Cardiac atrium fibroblast (primary cell): ENCODE measurements at places on chromosomes 7 and 10. TPM values are rescaled to one million over a fixed set of nuclear protein-coding genes. Genes with fewer than 3 reads are reported as not detected.

The KLF14 gene
- not detected in 2 replicates for total RNA-seq

The DNAJB6 gene
- total RNA-seq, result 84.9 and 86.3 TPM in 2 replicates

The LIPN gene
- not detected in 2 replicates for total RNA-seq

The ATG9B gene
- total RNA-seq, result 0.16 and 2.2 TPM in 2 replicates

The HTR5A gene
- not detected in 2 replicates for total RNA-seq

The DEPP1 gene
- 57.2 and 84.2 TPM in 2 replicates for total RNA-seq

The COL17A1 gene
- total RNA-seq, result 0.16 and 0.36 TPM in 2 replicates

The PALD1 gene
- 0.72 and 5.3 TPM in 2 replicates for total RNA-seq

The PON1 gene
- not detected in 2 replicates for total RNA-seq

The MRPS33 gene
- total RNA-seq, result 17.3 and 18.4 TPM in 2 replicates

The SLC26A4 gene
- 0.16 and 0.18 TPM in 2 replicates for total RNA-seq

The ELN gene
- 22.7 and 36.3 TPM in 2 replicates for total RNA-seq

The SLC18A3 gene
- total RNA-seq, result 1.3 TPM in 1 of 2 replicates, not detected in the other

The MMD2 gene
- total RNA-seq, result not detected in 2 replicates

The ABCB4 gene
- total RNA-seq, result 0.16 TPM in 1 of 2 replicates, not detected in the other

The MYO3A gene
- total RNA-seq, result not detected in 2 replicates

The JAKMIP3 gene
- total RNA-seq, result under 0.01 and 0.16 TPM in 2 replicates

The AASS gene
- 8.6 and 9.2 TPM in 2 replicates for total RNA-seq

The PRKAR2B gene
- total RNA-seq, result 0.54 and 1.3 TPM in 2 replicates

The MCM10 gene
- total RNA-seq, result 2.2 and 2.6 TPM in 2 replicates

The GSTO2 gene
- total RNA-seq, result 0.32 and 0.36 TPM in 2 replicates

The ECHDC3 gene
- 21.5 and 22.0 TPM in 2 replicates for total RNA-seq

The HECW1 gene
- total RNA-seq, result not detected in 2 replicates

The ICA1 gene
- total RNA-seq, result not detected in 2 replicates

The USP6NL gene
- 11.4 and 13.4 TPM in 2 replicates for total RNA-seq

The RNF148 gene
- 0.32 and 1.1 TPM in 2 replicates for total RNA-seq

The CYP26C1 gene
- 0.32 and 4.7 TPM in 2 replicates for total RNA-seq

The TDRD1 gene
- 0.16 and 1.1 TPM in 2 replicates for total RNA-seq

The CCDC3 gene
- total RNA-seq, result 11.2 and 12.2 TPM in 2 replicates
